ENCODE measurements at places on chromosomes 6 and 20.

DNA sequence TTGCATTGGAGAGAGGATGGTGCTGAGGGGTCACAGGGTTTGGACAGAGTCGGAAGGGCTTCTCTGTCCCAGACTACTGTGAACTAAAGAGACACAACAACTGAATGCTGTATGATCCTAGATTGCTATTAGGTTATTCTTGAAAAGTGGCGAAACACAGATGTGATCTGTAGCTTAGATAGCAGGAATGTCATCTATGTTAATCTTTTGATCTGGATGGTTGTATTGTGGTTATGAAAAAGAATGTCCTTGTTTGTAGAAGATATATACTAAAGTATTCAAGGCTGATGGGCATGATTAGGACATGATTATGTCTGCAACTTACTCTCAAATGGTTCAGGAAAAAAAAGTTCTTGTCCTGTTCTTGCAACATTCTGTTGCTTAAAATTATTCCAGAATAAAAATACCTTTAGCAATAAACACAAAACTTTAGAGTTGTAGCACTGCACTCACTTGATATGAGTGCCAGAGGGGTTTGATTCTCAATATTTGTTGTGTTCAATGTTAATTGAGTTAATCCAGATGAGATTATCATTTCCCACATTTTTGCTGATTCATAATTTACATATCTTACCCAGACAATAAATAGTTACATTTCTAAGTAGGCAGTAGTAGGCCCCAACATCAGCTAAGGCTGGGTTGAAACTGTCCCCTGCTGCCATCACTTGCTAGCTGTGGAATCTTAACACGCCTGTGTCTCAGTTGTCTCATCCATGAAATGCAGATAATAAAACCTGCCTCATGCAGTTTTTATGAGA lies 645.2 kb downstream of the KIF16B start:
- no peak for DNase-seq

DNA sequence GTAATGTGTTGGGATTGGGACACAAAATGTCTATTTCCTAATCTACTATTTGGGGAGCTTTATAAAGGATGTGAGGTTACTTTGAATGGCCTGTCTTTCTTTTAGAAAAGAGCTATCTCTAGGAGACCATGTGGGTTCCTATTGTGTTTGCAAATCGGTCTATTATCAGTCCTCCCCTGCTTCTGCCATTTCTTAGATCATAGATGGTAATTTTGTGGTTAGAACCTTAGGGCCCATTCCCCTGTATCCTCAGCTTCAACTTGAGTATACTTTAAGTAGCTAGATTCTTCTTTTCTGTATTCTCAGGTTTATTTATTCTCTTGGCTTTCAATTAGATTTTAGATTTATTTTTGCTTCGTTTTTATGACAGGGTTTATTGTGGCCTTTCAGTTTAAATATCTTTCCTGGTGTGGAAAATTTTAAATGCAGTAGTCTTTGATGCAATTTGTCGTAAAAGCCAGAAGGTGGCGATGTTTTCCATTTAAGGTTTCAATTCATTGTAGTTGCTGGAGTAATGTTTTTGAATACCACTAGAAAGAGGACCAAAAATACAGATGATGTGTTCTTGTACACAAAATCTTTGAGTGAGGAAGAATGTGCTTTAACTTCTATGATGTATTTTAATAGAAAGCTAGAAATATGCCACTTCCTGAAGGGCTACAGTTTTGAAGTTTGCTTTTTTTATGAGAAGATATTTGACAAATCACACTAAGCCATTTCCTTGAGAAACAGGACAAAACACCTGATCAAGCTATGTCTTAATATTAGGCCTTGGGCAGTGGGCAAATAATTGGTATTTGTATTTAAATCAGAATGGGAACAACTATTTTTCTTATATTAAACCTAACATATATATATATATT lies 20.3 kb downstream of the TBPL1 start:
- DNase-seq: no peak

GRCh38 chr6:31651602-31652191 lies 764 bp downstream of the BAG6 start:
- DNase-seq: peak; percentile 85

- no peak for DNase-seq
Observed at GRCh38 chr6:10695086-10695657, 400 bp downstream of the PAK1IP1 start.

GRCh38 chr6:26021001-26021349 lies 58.4 kb downstream of the TRIM38 start:
- peak; percentile 67 for DNase-seq

GRCh38 chr6:13500264-13500663 lies 12.9 kb upstream of the GFOD1 start:
- no peak for DNase-seq

GRCh38 chr6:86715676-86716075 lies 221.7 kb upstream of the HTR1E start:
- no peak for DNase-seq

GRCh38 chr6:127030836-127031235 lies 87.6 kb upstream of the RSPO3 start:
- DNase-seq: no peak

- DNase-seq: peak; percentile 87
Observed at GRCh38 chr6:125746731-125747588, 2.5 kb upstream of the HEY2 start.

DNA sequence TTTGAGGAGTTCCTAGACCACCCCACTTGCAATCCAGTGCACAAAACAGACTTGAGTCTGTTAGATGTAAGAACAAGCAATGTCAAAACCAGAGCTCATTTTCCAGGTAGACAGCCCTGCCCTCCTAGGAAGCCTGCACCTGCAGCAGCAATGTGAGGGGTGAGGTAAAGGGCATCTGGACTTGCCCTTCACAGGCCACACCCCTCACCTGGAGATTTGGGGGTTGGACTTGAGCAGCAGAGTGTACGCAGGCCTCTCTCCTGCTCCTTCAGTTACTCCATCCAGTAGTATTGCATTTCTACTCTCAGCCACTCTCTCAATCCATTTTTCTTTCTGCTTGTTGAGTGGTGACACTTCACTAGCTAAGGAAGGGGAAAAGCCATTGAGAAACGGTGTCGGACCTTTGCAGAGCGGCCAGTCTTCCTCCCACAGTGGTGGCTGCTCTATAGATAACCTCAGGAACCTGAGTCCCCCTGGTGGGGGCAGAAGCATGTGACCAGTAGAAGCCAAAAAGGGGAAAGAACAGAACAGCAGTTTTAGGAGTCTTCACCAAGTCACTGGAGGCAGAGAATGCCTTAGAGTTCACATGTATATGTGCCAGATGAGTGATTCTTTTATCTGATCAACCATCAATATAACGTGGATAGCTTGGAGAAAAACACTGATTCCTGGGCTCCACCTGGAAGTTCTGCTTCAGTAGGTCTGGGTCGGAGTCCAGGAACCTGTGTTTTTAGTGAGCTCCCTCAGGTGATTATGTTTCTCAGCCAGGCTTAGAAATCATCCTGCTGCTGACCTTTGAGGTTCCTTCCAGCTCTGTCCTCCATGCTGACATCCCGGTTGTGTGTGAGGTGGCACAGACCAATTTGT lies 28.0 kb downstream of the ARFGEF2 start:
- no peak for DNase-seq

GRCh38 chr20:57369596-57369995 lies 18.5 kb downstream of the RAE1 start:
- DNase-seq: no peak

DNA sequence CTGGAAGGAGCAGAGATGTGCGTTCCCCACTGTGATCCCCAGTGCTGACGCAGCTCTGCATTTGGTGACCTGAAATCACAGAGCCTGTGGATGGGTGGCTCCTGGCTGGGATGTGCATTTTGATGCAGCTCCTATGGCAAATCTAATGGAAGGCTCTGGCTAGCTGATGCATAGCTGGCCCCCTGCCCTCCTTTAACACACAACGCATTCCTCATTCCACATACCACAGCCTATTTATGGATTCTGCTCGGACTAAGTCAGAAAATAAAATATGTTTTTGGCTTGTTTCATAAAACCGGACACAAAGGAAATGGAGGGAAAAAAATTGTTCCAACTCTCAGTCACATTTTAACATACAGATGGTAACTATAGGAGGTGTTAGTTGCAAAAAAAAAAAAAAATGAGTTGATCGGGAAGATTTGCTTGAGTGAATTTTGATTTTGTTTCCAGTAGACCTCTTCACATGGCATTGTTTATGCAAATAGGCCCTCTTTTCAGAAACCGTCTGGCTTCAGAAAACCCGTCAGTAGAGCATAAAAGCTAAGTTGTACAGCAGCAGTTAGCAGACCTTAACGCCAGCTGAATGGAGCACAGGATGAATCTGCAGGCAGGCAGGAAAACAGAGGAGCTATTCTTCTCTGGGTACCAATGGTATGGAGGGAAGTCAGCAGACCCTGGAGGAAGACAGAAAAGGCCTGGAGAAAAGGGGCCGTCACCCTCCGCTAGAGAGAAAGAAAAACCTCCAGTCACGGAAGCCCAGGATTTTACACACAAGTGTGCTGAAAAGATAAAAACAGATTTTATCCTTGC lies 215.4 kb downstream of the HDGFL1 start:
- no peak for DNase-seq

DNA sequence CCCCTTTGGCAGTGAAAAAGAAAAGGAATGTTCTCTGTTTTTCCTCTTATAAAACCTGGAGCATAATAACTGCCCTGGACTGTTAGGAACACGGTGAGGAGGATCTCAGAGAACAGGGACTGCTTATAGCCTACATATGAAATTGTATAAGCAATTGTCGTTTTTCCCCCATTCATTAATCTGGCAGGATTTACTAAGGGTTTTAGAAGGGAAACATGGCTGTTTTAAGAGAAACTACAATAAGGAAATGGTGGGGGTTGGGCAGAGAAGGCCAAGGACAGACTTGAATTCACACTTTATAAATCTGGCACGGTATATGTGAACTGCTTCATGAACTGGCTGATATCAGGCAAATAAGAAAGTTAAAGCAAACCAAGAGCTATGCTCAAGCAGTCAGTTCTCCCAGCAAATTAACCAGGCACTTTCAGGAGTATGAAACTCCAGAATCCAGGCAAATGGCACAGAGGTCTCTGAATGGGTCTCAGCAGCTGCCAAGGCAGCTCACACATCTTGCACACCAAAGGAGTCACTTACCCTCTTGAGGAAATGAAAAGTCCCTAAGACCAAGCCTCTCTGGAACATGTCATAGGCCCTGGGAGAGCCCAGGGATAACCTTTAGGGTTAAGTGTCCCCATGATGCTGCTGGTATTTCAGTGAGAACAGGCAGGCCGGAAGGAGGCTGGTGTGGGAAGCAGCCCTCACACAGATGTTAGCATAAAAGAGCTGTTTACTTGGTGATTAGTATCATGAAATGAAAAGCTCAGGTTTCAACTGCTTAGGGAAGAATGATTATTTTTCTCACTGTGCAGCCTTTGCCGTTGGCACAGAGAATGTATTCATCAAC lies 260.5 kb upstream of the MARCKS start:
- DNase-seq: no peak

DNA sequence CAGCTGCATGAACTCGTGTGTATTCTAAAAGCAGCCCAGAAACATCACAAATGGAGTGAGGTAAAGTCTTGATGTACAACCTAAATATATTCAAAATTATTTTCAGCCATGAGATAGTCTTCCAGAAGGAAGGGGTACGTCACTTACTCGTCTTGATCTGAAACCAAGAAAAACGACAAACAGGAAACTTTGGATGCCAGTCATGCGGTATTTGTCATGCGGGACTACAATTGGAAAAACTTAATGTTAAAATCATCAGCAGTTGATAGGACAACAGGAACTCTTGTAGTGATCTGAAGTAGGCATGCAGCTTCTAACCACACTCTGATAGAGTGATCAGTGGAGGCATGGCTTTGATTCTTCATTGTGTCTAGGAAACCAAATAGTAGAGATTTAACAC lies 29.7 kb downstream of the FAM217A start:
- no peak for DNase-seq

- no peak for DNase-seq
Observed at GRCh38 chr6:22146678-22146930, 150.2 kb downstream of the PRL start.

DNA sequence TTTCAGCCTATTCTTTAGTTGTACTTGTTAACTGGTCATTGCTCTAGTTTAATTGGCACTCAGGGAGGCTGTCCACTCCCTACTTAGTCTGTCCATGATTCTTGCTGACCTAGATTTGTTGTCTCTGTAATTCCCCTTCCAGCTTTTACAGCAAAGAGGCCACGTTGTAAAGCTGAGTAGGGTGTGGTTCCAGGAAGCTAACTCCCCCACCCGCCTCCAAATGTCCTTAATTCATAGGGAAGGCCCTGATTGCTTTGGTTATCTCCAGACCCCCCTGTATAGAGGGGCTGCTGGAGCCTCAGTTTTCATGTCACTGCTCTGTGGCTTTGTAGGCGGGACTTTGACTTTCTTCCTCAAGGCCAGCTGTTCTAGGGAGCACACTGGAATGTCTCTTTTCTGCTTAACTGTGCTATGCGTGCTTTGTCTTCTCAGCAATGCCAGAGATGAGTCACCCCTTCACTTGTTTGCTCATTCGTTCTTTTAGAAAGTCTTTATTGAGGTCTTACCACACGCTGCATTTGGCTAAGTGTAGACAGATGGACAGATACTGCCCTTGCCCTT lies 175.1 kb upstream of the JAG1 start:
- no peak for DNase-seq

DNA sequence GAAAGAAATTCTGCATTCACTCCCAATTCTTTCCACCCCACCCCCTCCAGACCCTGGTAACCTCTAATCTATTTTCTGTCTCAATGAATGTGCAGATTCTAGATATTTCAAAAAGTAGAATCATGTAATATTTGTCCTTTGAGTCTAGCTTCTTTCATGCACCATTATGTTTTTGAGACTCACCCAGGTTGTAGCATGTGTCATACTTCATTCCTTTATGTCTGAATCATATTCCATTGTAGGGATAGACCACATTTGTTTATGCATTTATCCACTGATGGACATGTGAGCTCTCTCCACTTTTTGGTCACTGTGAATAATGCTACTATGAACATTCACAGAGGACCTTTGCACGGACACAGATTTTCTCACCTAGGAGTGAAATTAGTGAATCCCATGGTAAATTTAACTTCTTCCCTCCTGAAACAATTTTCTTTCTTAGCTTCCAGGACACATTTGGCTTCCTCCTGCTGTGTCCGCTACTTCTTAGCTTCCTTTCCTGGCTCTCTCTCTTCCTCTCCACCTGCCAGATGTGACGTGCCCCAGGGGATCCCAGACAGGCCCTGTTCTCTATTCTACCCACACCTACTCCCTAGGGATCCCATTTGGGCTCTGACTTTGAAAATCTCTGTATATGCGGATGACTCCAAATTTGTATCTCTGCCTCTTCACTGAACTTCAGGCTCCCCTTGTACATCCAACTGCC lies 24.1 kb upstream of the ARFGEF2 start:
- DNase-seq: no peak

- no peak for DNase-seq
Observed at GRCh38 chr6:110140650-110141049, 38.8 kb downstream of the WASF1 start.

GRCh38 chr20:35055445-35056276 lies 36.9 kb downstream of the TRPC4AP start:
- DNase-seq: no peak
